T47D (cell line): ENCODE measurements at places on chromosomes 2 and 18.

- DNase-seq = no peak
Observed at GRCh38 chr2:136248242-136248641, 130.3 kb upstream of the CXCR4 start.

GRCh38 chr2:53768242-53768542 is 588 bp downstream of the CHAC2 start:
- DNase-seq = peak; percentile 29

- DNase-seq = no peak
Observed at GRCh38 chr18:76985951-76986236, 146.7 kb downstream of the MBP start.

GRCh38 chr18:65606551-65607130 is 144.2 kb upstream of the CDH7 start:
- DNase-seq = no peak

DNA sequence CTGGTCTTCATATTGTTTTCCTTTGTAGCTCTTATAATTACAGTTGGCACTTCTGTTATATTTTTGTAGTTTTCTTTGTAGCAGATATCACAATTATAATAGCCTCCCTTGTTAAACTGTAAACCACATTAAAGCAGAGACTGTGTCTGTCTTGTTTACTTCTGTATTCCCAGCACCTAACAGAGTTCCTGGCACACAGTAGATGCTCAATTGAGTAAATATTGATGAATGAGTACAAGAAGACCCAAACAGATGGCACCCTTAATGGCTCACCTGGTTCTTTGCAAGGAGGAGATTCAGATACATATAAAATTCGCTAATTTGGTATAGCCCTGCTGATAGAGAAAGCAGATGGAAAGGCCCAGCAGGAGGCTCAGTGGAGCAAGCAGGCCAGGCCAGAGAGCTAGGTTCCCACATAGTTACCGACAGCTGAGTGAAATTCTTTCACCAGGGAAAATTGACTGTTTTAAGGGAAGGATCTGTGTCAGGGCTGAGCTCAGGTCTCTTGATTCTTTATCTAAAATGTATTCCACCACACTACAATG is 120.1 kb downstream of the NUP35 start:
- DNase-seq = no peak

GRCh38 chr2:206383669-206384068 is 59.7 kb upstream of the ADAM23 start:
- no peak for DNase-seq

DNA sequence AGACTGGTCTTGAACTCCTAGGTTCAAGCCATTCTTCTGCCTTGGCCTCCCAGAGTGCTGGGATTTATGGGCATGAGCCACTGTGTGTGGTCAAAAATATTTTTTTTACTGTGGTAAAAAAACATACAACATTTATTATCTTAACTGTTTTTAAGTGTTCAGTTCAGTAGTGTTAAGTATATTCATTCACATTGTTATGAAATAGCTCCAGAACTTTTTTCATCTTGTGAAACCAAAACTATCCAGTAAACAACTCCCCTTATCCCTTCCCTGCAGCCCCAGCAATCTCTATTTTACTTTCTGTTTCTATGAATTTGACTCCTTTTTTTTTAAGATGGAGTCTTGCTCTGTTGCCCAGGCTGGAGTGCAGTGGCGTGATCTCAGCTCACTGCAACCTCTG is 9.3 kb downstream of the RMC1 start:
- no peak for DNase-seq

DNA sequence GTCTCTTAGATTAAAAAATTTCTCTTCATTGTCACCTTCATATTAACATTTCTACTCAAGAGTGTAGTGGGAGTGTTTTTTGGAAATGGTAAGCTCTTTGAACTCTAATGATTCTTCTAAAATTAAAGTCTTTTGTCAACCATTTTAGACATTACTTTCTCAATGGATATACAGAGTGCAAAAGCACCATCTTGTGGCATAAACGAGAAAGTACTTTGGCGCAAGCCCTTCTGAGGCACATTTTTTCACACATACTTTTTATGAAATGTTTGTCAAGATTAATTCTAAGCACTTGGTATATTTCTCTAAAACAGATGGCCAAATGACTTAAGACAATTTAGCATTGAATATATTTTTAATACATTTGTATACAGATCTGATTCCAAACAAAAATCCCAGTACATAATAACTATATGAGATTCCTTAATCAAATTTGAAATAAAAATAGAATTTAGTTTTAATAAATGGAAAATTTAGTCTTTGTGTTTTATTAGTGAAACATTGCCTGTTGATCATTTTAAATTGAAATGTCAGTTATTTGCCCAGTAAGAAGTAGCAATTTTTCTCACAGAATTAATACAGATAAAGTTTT is 63.3 kb upstream of the GALNT5 start:
- peak; percentile 18 for DNase-seq

GRCh38 chr2:25253153-25253626 is 84.8 kb upstream of the POMC start:
- DNase-seq = no peak

DNA sequence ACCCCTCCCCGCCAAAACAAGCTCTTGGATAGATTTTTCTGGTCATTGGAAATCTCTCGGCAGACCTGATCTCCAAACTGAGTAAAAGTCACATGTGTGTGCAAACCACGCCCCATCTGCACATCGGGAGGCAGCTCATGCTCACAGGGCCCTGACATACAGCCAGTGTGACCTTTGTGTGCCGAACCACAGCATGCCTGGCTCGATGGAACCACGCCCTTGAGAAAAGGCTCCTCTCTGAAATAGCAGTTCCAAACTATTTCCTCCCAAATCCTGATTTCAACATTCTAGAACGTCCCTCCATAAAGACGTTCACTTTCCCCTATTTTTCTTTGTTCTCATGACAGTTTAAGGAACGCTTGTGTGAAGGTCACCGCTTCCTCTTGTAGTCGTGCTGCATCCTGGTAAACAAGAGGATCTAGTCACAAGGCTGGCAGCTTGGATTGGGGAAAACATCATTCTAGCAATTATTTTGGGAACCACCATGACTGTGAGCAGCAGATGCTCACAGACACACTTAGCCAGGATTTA is 59.3 kb upstream of the MAP4K4 start:
- DNase-seq = no peak

DNA sequence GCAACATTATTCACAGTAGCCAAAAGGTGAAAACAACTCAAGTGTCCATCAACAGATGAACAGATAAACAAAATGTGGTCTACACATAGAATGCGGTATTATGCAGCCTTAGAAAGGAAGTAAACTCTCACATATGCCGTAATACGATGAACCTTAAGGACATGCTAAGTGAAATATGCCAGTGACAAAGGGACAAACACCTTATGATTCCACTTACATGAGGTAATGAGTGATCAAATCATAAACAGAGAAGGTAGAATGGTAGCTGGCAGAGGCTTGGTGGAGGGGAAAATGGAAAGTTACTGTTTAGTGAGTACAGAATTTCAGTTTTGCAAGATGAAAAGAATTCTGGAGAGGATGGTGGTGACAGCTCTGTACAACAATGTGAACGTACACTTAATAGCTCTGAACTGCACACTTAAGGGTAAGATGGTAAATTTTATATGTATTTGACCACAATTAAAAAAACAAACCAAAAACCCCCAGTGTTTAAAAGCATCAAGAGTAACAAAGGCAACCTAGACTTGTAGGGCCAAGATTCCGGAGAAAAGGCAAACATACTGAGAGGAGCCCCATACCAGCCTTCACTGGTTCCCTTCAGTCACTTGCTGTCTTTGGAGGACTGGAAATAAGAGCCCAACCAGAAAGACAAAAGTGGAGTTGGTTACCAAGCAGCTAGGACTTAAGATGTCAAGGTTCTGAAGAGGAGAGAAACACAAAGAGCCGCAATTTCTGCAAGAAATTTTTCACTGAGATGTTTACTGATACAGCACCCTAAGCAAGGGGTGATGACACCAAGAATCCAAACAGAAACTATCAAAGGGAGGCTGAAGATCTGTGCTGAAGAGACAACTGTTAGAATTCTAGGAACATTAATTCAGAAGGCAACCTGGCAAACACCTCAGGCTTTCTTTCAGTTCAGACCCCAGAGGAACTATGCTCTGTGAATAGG is 61.3 kb downstream of the CUL3 start:
- no peak for DNase-seq

- DNase-seq = no peak
Observed at GRCh38 chr18:48566589-48566988, 27.8 kb downstream of the CTIF start.

GRCh38 chr2:24893934-24894333 is 26.1 kb downstream of the ADCY3 start:
- DNase-seq = no peak

DNA sequence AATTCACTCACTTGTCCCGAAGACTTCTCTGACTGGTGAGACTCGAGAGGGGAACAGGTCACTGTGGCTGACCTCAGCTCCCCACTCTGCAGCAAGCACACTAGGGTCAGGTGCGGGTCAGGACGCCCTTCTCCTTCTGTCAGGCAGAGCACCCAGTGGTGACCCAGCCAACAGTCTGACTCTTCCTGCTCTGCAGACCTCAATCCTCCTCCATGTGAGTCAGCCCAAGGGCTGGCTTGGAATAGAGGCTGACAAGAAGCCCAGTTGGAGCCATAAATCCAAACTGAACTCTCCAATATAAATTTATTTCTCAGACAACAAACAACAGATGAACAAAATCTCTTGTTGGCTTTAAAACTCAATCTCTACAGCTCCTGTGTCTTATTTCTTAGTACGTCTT is 253.1 kb downstream of the SH3BP4 start:
- DNase-seq = no peak

- DNase-seq = no peak
Observed at GRCh38 chr18:7683753-7684152, 116.6 kb downstream of the PTPRM start.

DNA sequence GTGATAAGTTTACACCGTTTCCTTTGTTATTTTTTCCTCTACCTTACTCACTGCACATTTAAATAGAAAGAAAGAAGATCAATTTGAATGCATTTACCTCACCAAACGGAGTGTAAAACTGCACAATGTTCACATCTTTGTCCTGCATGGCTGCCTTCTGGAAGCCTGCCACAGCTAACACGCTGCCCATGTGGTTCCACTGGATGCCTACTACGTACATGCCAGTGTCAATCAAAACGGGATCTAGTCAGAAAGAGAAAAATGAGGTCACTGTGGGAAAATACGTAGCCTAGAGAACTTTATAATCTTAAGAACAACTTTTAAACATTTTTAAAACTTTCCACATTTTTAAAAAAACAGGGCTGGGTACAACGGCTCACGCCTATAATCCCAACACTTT is 16.4 kb downstream of the WDR35 start:
- no peak for DNase-seq

GRCh38 chr2:105126336-105126735 is 88.5 kb downstream of the MRPS9 start:
- DNase-seq = no peak

DNA sequence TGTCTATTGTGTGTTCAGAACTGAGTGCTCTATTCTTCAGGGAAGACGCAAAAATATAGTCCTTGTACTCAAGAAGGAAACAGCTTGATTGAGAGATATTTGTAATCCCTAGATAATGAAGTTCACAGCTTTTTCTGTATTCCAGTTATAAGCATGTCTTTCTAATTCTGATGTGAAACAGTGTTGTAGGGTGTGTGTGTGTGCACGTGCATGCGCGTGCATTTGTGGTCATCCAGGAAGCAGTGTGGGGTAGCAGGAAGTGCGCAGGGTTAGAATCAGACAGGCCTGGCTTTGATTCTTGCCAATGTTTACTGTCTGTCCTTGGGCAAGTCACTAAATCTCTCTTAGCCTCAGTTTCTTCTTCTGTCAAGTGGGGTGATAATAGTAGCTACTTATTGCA is 87.9 kb downstream of the NPAS2 start:
- no peak for DNase-seq

DNA sequence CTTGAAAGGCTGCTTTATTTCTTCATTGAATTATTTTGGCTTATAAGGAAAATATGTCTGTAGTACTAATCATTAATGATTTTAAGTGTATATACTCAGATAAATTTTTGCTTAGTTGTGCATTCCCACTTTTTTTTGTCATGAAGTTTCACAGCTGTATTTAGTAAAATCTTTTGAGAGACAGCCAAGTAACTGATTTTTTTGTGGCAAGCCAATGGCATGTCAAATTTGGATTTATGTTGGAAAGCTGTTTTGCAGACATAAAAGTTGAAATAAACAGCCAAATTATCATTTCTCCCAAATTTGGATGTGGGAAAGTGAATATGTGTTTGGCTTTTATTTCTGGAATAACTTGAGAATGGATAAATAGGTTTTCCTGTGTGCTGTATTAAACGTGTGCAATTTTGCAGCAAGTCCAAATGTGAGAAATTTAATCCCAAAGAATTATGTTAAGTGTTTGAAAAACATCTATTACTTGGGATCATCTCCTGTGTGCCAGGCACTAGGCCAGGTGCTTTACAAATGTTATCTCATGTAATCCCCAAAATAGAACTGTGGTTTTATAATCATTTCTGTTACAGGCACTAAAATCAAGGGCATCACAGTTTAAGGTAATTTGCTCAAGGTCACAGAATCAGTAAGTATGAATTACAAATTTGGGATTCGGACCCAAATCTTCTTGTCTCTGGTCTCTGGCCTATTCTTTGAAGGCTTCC is 160.4 kb downstream of the PTPRM start:
- DNase-seq = no peak

DNA sequence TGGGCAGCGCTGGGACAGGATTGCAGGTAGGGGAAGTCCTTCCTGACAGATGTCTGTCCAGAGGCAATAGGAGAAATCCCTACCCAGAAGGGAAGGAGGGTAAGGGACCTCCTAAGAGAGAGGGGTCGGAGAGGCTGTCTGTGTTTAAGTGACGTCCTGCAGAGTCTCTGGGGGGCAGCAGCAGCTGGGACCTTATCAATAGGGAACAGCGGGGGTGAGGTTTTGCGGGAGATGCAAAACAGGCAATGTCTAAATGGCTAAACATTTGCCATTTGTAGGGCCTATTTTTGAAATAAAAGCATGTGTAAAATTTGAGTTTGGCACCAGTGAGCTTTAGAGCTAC is 108.7 kb upstream of the HS6ST1 start:
- DNase-seq = no peak

DNA sequence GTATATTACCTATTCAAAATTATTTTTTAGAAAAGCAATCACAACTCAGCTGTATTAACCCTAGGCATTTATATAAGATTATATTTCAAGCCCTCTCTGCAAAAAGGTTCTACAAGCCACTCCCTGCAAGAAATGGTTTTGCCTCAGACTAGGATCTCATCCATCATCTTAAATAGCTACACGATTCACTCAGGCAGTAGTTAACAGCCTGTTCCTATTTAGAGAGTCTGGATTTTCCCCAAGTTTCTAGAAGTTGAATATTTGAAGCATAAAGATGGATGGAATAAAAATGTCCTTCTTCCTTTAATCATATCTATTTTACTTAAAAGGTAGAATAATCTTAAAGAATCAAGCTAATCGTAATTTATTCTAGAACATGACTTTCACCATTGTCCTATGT is 167.1 kb upstream of the STK17B start:
- no peak for DNase-seq

GRCh38 chr2:86593266-86593665 is 30.0 kb upstream of the CHMP3 start:
- no peak for DNase-seq

GRCh38 chr2:1791006-1791605 is 46.8 kb upstream of the PXDN start:
- DNase-seq = no peak
